ENCODE measurements at places on chromosomes 2 and 18.

GRCh38 chr18:59686260-59686659 is 11.0 kb downstream of the CCBE1 start:
- DNase-seq: no peak

DNA sequence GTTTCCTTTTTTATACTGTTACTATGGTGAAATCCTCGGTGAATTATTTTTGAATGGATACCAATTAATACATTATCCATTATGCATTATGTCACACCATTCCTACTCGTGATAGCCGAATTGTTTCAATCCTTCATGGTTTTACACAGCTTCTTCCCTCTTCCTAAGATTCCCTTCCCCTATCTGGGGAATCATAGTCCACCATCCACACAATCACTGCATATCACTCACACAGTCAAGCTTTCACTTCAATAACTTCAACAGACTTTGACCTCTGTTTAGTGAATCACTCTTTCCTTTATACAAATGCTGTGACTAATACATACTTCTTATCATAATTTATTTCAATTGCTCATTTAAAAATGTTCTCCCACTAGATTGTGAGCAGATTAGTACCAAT is 1108.1 kb upstream of the LRRTM1 start:
- no peak for DNase-seq

GRCh38 chr18:75142677-75143076 is 66.3 kb downstream of the PTGR3 start:
- DNase-seq: no peak

DNA sequence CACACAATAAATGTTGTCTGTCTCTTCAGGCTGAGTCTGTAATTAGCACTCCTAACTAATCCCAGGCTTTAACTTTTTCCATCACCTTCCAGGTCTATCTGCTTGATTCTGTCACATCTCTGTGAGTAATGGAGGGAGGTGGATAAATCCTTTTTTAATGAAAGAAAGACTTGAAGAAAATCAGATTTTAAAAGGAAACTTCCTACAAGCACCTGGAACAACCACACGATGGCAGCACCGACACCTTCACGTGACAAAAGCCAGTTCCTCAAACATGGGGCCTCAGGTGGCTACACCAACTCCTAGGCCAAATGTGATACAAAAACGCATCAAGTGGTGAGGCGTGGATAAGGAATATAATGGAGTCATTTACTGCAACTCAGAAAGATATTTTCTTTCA is 41.8 kb downstream of the TGFBRAP1 start:
- DNase-seq: no peak

DNA sequence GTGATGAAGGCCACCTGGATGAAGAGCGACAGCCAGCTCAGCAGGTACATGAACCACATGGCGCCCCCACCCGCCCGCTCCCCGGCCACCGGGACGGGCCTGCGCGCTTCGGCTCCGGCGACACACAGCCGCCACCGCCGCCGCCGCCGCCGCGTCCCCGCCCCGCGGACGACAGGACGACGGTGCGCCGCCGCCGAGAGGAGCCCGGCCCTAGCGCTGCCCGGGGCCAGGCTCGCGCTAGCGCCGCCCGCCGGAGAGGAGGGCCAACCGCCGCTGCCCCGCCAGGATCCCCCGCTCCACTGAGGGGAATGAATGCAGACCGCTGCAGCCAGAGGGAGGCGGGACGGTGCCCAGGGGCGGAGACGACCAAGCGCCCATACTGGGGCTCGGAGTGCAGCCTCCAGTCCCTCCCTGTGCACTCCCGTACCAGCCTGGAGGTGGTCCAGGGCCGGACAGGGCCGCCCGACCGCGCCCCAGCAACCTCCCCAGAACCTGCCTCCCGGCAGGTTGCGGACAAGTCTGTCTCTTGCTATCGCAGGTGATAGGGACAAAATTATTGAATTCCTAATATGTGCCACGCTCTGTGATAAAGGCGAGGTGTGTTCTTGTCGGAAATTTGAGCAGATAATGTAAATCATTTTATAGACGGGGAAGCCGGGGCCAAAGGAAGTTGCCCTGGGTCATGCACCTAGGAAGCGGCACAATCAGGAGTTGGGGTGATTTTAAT is at the start of gene TEX261:
Gene TEX261, minus strand, starts transcription at position 175 of the 727 bp plus-strand sequence. Its CDS starts 116 bp downstream, at position 59.
- peak; percentile 16 for DNase-seq

DNA sequence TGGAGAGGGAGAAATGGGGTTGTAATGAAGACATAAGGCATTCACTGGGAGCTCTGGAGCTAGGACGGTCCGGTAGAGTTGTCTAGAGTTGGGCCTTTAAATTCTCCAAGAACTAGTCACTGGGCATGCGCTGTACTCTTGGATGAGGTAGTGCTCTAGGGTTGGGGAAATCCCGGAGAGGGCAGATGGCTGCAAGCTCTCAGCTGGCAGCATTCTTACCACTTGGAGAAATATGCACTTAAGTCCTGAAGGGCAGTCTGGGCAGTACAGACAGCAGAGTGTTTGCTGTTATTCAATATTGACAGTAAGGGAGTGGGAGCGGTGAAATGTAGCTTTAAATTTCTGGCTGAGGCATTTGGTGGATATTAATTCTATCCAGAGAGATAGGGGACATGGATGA is 214.6 kb downstream of the RDH14 start:
- no peak for DNase-seq

GRCh38 chr2:177193240-177193639 is 19.4 kb upstream of the HNRNPA3 start:
- no peak for DNase-seq

DNA sequence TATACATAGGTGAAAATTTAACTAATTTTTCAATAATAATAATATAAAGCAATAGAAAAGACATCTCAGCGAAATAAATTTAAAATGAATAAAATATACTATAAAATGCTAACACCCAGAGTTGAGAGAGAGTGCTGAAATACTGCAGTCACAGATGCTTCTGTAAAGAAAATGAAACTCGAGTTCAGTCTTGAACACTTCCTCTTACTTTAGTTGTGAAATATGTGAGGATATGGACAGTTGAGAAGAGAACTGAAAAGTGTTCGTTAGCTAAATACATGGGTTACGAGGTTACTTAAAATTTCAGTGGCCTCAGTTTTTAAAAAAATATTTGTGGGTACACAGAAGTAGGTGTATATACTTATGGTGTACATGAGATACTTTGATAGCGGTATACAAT is 106.8 kb downstream of the DNAH7 start:
- no peak for DNase-seq

DNA sequence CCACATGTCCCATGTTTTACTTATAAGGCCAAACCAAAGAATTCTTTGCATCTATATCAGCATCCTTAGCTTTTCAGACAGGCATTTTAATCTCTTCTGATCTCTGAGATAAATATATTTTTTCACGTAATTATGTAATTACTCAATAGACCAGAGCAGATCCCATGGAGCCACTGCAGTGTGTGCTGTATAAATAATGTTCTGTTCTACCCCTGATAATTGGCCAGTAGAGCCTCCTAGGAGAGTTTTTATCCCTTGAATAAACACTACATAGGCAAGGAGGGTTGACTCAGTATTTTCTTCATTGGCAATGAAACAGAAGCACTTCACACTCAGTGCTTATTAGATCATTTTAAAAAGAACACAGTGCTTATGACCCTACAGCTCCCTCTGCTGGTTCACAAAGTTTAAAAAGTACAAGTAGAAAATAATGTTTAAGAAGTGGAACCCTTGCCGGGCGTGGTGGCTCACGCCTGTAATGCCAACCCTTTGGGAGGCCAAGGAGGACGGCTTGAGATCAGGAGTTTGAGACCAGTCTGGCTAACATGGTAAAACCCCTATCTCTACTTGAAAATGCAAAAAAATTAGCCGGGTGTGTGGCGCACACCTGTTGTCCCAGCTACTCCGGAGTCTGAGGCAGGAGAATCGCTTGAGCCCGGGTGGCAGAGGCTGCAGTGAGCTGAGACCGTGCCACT is 91.9 kb downstream of the PPP1R1C start:
- peak; percentile 83 for DNase-seq

DNA sequence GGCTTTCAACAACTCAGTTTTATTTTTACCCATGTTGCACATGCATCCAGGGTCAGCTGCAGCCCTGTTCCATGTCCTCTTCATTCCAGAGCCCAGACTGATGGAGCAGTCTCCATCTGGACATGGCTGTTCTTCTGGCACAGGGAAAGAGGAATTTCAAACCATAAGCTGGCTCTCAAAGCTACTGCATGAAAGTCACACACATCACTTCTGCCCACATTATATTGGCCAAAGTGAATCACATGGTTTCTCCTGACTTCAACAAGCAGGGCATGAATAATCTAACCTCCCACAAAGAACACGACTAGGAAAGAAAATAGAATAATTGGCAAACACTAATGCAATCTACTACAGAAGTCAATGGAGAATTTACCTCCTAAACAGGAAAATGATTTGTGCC is 94.2 kb downstream of the FTCDNL1 start:
- no peak for DNase-seq

All from AG09309 (cell line).